ENCODE measurements at places on chromosomes 11 and 22. TPM values are rescaled to one million over a fixed set of nuclear protein-coding genes. Genes with fewer than 3 reads are reported as not detected.
A peak's percentile ranks its signal among the peaks of the same experiment; 100 is the strongest.

DNA sequence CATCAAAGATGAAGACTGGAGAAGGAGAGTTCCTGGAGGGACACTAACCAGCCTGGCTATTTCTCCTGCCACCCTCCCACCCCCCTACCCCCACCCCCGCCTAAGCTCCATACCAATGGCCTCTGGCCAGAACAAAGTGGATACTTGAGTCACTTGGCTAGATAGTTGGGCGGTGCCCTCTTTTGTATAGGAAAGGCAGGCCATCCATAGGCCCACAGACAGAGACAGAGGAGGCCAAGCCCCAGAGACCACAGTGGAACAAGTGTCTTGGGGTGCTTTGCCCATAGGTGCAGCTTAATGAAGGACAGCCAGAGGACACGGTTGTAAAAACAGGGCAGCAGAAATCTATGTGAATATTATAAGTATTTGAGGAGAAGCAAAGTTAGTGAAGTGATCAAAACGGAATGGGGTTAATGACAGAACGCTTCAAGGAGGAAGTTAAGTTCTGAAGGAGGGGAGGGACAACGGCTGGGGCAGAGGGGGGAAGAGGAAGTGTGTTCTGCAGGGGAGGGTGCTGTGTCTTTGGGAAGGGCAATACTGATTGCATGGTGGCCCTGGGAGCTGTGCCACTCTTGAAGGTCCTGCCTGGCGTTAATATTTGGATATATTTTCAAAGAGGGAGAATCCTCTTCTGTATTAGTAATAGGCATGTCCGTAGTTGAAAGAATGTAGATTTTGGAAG, 32.7 kb downstream of the FLI1 start:
- H3K27ac ChIP-seq: no peak overlapping the region
- H3K4me3 ChIP-seq: no peak overlapping the region
- no peaks in the 10 kb centered on the region for H3K27me3 ChIP-seq
- no peaks in the 10 kb centered on the region for H3K36me3 ChIP-seq
- peaks cover 7% of the 10 kb centered on the region for H3K4me1 ChIP-seq

GRCh38 chr11:5690216-5690615, 626 bp downstream of the TRIM22 start:
- peak overlapping the region; percentile 75 for H3K4me3 ChIP-seq
- H3K36me3 ChIP-seq: no peaks in the 10 kb centered on the region
- H3K27me3 ChIP-seq: no peaks in the 10 kb centered on the region
- DNase-seq: no peak

GRCh38 chr11:122813176-122813893, 25.0 kb upstream of the CRTAM start:
- DNase-seq: no peak
- no peak overlapping the region for H3K27ac ChIP-seq
- no peak overlapping the region for H3K4me3 ChIP-seq
- H3K36me3 ChIP-seq: no peaks in the 10 kb centered on the region
- H3K27me3 ChIP-seq: no peaks in the 10 kb centered on the region

DNA sequence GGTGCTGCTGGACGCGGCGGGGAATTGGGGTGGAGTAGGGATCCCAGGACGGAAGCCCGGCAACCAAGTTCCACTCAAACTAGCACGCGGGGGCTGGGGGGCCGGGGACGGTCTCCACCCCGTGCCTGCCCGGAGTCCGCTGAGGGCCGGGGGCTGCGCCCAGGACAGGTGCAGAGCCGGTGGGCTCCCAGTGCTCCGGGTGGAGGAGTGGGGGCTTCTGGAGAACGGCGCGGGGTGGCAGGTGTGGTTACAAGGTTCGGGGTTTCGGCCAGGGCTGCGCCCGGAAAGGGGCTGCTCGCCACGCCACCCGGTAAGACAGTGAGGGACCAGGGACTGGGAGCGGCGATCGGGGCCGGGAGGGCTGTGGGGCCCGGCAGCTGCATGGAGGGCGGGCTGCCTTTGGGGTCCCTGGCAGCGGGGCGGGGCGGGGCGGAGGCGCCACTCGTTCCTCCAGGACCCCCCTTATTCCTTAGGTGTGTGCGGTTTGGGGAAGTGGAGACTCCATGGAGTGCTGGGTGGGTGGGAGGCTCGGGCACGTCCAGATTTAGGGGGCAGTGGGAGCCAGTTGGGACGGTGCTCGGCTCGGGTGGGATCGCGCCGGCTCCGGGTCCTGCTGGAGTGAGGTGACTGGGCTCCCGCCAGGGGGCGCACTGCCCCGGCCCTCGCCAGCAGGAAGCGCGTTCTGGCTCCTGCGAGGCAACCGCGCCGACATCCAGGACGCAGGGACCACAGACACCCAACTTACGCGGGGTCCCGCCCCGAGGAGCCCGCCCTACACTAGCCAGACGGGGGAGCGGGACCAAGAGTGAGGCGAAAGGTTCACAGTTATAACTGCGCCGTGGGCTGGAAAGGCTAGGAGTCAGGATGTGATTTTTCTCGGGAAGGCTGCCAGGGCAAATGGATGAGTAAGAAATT, 868 bp downstream of the TSPAN18 start:
- DNase-seq: peak; percentile 30
- H3K36me3 ChIP-seq: no peaks in the 10 kb centered on the region
- peaks cover 24% of the 10 kb centered on the region for H3K4me1 ChIP-seq
- no peak overlapping the region for H3K27ac ChIP-seq
- H3K4me3 ChIP-seq: peak overlapping the region; percentile 86

GRCh38 chr11:129331871-129332274, 43.8 kb upstream of the BARX2 start:
- no peaks in the 10 kb centered on the region for H3K27me3 ChIP-seq
- peak; percentile 39 for DNase-seq
- H3K4me1 ChIP-seq: no peaks in the 10 kb centered on the region
- no peak overlapping the region for H3K4me3 ChIP-seq

DNA sequence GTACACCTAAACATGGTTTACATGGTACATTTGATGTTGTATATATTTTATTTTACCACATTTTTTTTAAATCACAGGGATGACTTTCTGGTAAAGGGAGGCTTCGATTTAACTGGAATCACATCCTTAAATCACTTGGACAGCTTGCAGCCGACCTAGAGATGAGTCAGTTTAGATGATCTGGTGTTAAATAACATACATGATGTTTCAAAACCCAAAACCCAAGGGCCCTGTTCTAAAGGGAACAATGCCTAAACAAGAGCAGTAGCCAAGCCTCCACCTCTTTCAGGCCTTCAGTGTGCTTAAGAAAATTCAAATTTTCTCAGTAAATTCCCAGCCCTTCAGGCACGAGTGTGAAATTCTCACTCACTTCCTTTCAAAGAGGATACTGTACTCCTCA, 108.8 kb downstream of the WT1 start:
- H3K27me3 ChIP-seq: no peaks in the 10 kb centered on the region
- DNase-seq: no peak
- no peak overlapping the region for H3K27ac ChIP-seq
- no peaks in the 10 kb centered on the region for H3K36me3 ChIP-seq
- H3K4me1 ChIP-seq: no peaks in the 10 kb centered on the region
- H3K4me3 ChIP-seq: no peak overlapping the region

- no peaks in the 10 kb centered on the region for H3K36me3 ChIP-seq
- no peak overlapping the region for H3K27ac ChIP-seq
- H3K4me3 ChIP-seq: no peak overlapping the region
- DNase-seq: no peak
Measured at GRCh38 chr11:88604260-88604659, 266.7 kb upstream of the CTSC start.

GRCh38 chr11:12772324-12772723, 98.1 kb downstream of the TEAD1 start:
- H3K36me3 ChIP-seq: no peaks in the 10 kb centered on the region
- peaks cover 23% of the 10 kb centered on the region for H3K4me1 ChIP-seq
- no peak overlapping the region for H3K4me3 ChIP-seq
- no peak overlapping the region for H3K27ac ChIP-seq

DDT gene
- total RNA-seq: 38.8 TPM

ELFN2 gene
- not detected for total RNA-seq

DRG1 gene
- 37.5 TPM for total RNA-seq
